Fibroblast of upper back skin (primary cell): ENCODE measurements at places on chromosomes 7 and 10.
A peak's percentile ranks its signal among the peaks of the same experiment; 100 is the strongest.

DNA sequence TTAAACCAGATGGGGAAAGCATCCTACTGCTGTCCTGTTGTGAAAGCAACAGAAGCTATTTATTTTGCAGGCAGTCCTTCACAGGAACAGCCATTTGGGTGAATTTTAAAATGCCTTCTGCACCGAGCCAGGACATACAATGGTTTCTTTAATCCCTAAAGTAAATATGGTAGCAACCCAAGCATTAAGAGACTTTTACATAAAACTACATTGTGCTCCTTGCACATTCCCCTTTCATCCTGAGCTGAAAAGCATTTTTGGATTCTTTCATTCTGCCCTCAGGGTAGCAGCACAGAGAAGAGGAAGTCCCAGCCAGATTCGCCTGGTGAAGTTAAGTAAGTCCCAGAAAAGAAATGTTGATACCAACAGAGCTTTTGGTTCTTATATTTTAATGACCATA lies 84.0 kb upstream of the FAM3C start:
- DNase-seq, result no peak

DNA sequence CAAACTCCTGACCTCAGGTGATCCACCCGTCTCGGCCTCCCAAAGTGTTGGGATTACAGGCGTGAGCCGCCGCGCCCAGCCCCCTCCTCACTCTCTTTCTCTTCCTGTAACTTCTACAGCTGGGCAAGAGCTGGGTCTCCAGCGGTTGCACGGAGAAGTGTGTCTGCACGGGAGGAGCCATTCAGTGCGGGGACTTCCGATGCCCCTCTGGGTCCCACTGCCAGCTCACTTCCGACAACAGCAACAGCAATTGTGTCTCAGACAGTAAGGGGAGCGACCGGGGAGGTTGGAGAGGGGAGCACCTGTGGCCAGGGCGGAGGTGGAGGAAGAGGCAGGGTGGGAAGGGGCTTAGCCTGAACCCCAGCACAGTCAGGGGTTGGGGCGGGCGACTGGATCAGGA lies 41.4 kb downstream of the EPHB4 start:
- no peak for DNase-seq

- peak; percentile 35 for DNase-seq
Observed at GRCh38 chr10:29186221-29186620, 102.6 kb upstream of the LYZL1 start.

DNA sequence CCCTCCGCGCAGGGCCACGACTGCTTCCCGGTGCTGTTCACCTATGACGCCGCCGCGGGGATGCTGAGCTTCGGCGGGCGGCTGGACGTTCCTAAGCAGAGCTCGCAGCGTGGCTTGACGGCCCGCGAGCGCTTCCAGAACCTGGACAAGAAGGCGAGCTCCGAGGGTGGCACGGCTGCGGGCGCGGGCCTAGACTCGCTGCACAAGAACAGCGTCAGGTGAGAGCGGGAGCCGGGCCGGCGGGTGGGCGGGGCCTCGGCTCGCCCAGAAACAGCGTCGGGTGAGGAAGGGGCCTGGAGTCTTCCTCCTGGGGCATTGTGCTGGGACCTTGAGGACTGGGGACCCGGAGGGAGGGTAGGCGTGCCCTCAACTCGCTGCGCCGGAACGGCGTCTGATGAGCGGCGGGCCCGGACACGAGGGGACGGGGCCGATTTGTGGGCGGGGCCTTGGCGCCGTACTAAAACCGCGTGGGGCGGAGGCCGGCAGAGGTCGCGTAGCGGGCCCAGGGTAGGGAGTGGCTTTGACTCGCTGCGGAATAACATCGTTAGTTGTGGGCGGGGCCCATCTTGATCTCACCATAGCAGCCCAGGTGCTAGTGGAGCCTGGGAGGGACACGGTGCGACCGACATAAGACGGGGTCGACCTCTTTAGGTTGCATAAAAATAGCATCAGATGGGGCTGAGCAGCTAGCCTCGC lies 15.6 kb downstream of the PDAP1 start:
- DNase-seq, result peak; percentile 33

DNA sequence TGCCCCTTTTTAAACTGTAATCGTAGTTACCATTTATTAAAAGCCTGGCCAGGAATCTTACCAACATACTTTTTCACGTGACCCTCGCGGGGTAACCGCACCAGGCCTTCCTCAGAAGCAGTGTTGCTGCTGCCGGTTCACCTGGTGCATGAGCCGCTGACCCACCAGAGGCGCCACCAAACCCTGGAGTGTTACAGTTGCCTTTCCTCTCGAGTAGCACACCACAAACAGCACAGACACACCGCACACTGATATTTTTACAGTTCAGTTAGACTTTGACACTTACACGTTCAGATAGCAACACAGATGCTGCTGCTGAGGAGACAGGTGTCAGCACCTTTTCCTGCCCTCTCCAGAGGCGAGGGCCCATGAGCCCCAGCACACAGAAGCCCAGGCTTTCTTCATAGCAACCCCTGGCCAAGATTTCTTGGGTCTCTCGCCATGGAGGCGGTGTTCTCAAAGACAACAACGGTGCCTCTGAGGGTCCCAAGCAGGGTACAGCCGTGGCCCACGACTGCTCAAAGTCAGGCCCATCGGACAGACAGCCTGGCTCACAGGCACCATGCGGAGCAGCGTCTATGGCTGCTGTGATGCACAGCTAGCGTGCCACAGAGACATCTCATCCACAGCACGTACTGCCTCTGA lies 123.1 kb downstream of the DIP2C start:
- no peak for DNase-seq
